ENCODE measurements at places on chromosomes 6 and 20.

- DNase-seq, result no peak
Measured at GRCh38 chr6:71294121-71294523, 5.5 kb downstream of the OGFRL1 start.

GRCh38 chr6:104943781-104944180 lies 13.1 kb upstream of the LIN28B start:
- DNase-seq, result no peak

GRCh38 chr6:47179286-47179685 lies 130.4 kb downstream of the TNFRSF21 start:
- no peak for DNase-seq

GRCh38 chr20:39390186-39390585 lies 428.0 kb downstream of the DHX35 start:
- no peak for DNase-seq

- DNase-seq, result no peak
Measured at GRCh38 chr20:1998715-1999114, 4.9 kb upstream of the PDYN start.

- peak; percentile 89 for DNase-seq
Measured at GRCh38 chr6:26045065-26045927, 41.9 kb upstream of the HFE start.

DNA sequence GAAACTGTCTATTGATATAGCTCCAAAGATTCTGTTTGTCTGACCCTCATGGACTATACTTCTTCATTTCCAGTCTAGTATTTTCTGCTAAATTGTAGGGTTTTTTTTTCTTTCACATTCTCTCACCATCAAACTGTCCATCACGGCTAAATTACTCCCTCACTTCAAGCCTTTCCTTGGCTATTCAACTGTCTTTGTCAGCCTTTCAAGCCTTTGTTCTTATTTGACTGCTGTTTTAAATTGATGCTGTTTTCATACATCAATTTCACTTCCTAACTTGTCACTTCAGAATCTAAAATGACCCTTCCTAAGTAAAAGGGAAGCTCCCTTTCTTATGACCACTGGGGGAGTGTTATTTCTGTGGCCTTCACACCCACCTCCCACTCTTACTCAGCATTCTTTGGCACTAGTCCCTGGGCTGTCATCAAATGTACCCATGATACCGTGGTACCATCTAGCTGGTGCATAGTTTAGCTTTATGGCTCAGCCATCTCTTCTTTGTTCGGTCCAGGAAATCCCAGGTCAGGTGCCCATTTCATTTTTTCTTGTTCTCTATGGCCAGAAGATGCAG lies 8.6 kb downstream of the GJA1 start:
- DNase-seq, result no peak

DNA sequence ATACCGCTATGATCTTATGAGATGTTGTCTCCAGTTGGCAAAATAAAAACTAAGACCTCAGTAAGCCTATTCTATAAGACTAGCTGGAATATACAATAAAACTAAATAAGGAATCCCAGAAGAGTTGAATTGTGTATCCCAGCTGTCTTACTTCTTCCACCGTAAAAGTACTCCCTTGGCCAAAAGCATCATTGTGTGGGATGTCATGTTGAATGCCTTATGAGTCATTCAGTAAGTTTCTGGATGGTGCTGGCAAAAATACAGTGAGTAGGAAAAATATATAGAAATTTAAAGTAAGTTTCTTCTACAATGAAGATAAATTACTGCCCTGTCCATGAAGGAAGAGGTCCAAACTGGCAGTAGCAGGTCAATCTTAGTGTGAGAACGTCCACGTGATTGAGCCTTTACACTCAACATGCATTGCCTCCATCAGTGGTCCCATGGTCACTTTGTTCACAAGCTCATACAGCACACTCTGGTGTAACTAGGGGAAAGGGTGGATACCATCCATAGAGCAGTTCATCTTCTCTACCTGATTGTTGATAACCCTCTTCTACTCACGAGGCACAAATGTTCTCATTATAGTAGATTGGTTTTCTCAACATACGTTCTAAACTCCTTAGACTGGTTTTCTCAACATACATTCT lies 13.7 kb upstream of the ZNF318 start:
- DNase-seq, result no peak

GRCh38 chr6:152353440-152353839 lies 283.7 kb downstream of the SYNE1 start:
- no peak for DNase-seq

DNA sequence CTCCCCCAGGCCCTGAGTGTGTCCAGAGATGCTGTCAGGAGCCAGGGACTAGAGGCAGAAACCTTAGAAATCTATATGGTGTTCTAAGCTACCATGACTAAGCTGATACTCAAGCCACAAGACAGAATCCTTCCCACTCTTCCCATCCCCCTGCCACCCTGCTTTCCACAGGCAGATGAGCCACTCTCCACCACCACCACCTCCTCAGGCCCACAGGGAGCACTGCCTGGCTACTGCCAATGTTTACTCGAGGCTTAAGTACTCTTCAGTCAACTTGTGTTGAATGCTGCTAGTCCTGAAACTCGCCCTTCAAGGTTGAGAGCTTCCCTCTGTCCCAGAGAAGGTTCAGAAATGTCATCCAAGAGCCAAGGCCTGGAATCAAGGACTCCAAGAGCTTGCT lies 56.2 kb downstream of the CENPW start:
- no peak for DNase-seq

DNA sequence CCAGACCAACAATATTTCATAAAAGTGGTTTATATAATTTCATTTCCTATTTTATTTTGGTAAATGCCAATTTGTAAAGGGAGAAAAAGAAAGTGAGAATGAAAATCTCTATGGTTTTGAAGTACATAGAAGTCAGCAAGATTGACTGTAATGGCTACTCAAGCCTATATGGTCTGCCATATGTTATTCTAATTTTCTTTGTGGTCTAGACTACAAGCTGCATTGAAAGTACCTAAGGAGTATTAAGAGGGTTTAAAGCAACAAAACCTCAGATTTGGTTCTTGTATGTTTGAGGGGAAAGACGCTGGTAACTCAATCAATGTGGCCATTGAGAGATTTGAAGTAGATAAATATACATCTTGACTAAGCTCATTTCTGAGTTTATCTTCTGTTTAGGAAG lies 193.5 kb upstream of the EYA4 start:
- DNase-seq, result no peak

- DNase-seq, result no peak
Measured at GRCh38 chr6:66376001-66376400, 669.0 kb upstream of the EYS start.

GRCh38 chr6:145733207-145733606 lies 2.1 kb downstream of the EPM2A start:
- no peak for DNase-seq

GRCh38 chr20:25669826-25670422 lies 26.7 kb downstream of the ZNF337 start:
- DNase-seq, result no peak

DNA sequence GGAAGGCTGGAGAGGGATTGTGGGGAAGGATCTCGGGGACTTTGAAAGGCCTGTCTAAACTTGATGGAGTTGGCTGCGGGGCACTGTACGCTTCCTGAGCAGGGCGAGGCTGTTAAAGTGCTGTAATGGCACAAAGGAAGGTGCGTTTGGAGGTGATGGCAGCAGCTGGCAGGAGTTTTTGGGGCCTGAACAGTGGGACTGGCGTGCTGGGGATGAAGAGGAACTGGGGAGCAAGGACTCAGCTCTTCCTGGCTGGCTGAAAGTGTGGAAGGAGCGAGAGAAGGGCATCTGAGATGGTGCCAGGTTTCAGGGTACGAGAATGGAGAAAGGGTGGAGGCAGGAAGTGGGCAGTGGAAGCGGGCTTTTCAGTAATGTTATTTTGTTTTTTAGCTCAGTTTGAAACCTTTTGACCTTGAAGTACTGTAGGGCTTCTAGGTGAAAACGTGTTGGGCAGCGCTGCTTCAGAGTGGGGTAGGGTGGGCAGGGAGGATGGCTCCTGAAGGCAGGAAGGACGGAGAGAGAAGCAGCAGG lies 8.0 kb downstream of the TMEM181 start:
- no peak for DNase-seq

DNA sequence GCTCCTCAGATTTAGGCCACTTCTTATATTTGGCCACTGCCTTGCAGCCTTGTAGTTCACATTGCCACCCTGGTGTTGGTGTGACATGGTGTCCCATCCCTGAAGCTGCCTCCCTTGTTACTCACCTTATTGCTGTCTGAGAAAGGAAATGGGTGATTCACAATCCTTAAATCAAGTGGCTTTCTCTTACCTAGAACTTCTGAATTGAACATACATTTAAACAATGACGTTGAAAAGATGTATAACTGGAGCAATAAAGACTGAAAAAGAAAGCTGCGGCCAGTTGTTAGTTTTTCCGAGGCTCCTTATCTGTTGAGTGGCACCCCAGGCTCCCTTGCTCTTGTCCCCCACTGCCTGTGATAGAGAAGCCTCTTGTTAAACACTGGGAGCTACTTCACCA lies 28.8 kb upstream of the GNRH2 start:
- no peak for DNase-seq

GRCh38 chr20:2524709-2525506 lies 11.5 kb upstream of the TMC2 start:
- peak; percentile 40 for DNase-seq

DNA sequence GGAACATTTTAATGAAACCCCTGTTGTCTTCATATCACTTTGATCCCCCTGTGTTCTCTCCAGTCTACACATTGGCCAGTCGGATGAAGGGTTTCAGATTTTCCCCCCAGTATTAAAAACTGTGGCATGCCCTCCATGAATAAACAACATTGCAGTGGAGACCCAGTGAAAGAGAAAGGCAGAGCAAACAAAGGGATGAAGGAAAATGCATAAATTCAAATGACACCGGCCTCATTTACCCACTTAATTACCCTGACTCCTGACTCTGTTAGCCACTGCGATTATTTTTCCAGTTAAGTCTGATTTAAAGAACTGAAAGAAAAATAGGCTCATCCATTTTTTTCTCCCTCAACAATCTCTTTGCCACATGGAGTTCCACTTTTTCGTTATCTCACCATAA lies 569.2 kb downstream of the TFAP2B start:
- DNase-seq, result no peak

DNA sequence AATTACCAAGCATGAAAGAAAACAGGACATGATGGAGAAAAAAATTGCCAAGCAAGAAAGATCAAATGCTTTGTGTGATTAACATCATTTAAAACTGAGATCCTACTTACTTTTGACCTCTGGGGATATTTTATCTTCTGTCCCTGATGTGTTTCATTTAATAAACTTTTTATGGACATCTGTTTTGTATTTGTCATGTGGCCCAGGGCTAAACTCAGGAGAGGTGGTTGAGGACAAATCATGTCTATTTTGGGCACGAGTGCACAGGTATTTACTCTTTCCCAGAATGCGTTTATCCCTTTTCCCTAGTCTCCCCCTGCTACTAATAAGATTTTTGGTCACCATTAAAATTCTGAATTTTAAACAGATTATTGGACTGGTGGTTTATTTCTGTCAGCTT lies 128.2 kb downstream of the NCOA3 start:
- no peak for DNase-seq

DNA sequence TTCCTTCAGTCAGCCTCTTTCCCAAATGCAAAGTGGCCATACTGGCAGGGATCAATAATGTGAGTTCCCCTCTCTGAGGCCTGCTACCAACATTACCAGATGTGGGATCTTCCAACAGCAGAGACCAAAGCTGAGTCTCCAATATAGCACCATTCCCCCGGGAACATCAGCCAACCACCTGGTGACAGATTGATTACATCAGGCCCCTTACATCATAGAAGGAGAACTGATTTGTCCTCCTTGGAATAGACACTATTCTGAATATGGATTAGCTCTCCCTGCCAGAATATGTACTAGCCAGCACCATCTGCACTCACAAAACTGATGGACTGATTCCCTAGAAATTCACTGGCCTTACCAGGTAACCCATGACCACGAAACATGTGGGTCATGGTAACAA lies 61.9 kb upstream of the CARMIL1 start:
- no peak for DNase-seq

DNA sequence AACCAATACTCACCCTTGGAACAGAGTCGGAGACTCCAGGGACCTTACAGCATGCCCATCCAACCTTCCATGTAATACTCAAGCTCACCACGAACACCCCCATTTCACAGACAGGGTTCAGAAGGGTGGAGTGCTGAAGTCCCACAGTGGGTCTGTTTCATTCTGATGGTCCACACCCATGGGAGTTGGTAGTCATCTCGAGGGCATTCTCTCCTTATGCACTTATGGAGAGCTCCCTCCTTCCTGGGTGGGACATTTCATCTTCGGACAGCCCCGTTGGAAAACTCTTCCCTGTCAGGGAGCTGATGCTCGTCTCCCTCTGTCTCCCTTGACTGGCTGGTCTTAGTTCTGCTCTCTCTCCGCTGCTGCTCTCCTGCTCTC lies 38.9 kb downstream of the COX4I2 start:
- DNase-seq, result no peak

DNA sequence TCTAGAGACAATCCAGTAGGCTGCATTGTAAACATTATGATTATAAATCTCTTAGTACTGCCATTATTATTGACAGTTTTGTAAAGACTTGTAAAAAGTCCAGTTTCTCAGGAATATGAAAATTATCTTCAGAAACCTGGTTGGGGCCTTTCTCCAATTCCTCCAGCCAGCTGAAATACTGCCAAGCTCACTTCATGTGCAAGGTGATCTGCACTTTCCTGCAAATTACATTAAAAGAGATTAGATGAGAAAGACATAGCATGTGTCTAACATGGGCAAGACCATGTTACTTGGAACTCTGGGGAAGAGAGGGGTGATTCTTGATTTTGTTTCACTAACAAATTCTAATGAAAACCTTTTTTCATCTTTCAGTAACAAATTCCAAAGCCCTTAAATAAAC lies 24.0 kb downstream of the PGM3 start:
- DNase-seq, result no peak

GRCh38 chr6:147211831-147212230 lies 7.6 kb downstream of the STXBP5 start:
- DNase-seq, result no peak

DNA sequence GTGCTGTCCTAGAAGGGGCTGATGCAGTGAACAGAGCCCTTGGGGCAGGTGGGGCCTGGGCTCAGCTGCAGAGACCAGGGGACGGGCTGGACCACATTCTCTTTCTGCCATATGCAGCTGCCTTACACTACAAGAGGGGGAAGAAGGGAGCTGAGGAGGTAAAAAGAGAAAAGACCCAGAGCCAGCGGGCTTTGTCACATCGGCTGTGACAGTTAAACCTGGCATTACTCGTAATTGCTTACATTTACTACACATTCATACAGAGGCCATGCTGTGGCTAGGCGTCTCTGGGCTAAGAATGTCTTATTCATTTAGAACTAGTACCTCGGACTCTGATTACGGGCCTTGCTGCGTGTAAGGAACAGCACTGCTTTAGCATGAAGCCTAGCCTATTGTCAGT lies 12.8 kb upstream of the MAS1L start:
- no peak for DNase-seq

DNA sequence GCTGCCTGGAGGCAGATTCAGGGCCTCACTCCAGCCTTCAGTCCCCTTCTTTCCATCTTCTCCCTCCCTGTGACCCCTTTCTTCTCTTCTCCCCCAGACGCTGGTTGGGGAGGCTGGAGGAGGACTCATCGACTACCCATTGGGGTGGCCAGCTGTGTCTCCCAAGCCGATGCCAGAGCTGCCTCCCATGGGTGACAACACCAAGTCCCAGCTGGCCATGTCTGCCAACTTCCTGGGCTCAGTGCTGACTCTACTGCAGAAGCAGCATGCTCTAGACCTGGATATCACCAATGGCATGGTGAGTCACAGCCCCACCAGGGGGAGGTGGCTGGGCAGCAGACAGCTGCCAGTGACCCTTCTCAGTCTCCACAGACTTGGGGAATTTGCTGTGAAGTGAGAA lies 12.9 kb downstream of the BPIFB4 start:
- no peak for DNase-seq

GRCh38 chr6:150531957-150532356 lies 67.7 kb upstream of the PLEKHG1 start:
- no peak for DNase-seq

- DNase-seq, result no peak
Measured at GRCh38 chr20:53903652-53903987, 166.8 kb downstream of the BCAS1 start.

All from kidney capillary endothelial cell (primary cell).